Stimulated activated CD8-positive, alpha-beta memory T cell treated with anti-CD3 and anti-CD28 coated beads, Interleukin-7, amount 100 ng/mL, for 1 hour (primary cell): ENCODE measurements at places on chromosomes 3 and 15.

DNA sequence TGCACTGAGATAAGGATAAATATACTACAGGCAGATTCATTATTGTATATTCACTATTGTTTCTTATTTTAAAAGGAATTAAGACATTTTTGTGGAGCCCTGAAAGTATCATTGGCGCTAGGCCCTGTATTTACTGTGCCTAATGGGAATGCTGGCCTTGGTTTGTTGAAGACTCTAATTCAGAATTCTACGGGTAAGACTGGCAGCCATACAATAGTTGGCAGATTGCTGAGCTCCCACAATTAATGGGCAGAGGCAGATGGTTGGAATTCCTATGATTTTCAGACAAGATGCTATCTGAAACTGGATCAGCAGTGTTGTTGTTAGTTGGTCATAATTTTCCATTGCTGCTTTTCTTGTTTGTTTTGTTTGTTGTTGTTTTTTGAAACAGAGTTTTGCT lies 14.7 kb downstream of the PGBD4 start:
- no peak for DNase-seq

DNA sequence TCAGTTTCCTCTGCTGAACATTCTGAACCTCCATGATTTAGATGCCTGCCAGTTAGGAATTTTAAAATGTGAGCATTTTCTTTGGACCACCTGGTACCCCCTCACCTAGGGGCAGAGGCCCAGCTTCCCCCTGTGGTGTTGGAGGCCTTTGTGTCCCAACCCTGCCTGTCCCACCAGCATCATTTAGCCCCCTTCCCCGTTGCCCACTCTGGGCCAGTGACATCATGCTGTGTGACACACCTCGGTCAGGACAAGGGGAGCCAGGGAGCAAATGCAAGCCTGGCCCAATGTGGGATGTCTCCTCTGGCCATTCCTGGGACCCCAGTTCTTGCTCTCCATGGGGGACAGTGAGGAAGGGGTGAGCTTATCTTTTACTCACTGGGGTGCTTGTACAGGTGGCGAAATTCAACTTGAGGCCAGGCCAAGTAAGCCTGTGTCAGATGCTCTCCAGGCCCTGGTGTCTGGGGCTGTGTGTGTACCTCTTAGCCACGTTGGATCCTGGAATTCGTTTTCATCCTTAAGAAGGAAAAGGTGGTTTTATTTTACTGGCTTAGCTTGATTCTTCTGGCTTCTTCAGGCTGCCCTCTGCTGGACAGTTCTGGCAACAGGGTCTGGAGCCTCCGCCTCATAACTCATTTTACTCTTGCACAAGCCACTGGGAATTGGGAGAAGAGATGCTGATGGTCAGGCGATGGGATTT lies 49.7 kb upstream of the MYZAP start:
- DNase-seq, result no peak

GRCh38 chr15:65189102-65189740 lies 4.1 kb upstream of the CLPX start:
- no peak for DNase-seq

GRCh38 chr15:50415752-50416404 lies 8.3 kb upstream of the USP8 start:
- DNase-seq, result no peak

- DNase-seq, result no peak
Observed at GRCh38 chr3:15754047-15754446, 43.7 kb downstream of the ANKRD28 start.

DNA sequence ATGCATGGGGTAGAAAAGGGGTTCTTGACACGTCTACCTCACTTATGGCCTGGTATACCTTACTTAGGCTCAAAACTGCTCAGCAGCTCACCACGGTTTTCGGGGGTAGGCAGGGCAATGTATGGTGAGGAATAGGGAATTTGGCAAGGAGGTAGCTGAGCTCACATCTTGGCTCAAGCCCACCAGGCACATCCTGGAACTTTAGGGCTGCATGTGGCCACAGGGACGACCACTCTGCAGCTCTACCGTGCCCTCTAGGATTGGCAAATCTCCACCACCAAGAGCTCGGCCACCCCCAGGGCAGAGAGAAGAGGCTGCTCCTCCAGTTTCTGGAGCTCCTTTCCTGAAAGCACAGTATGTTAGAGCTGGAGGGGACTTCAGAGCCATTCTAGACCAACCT lies 69.7 kb downstream of the MRPL46 start:
- DNase-seq, result no peak

GRCh38 chr3:58038675-58039292 lies 30.6 kb downstream of the FLNB start:
- no peak for DNase-seq

DNA sequence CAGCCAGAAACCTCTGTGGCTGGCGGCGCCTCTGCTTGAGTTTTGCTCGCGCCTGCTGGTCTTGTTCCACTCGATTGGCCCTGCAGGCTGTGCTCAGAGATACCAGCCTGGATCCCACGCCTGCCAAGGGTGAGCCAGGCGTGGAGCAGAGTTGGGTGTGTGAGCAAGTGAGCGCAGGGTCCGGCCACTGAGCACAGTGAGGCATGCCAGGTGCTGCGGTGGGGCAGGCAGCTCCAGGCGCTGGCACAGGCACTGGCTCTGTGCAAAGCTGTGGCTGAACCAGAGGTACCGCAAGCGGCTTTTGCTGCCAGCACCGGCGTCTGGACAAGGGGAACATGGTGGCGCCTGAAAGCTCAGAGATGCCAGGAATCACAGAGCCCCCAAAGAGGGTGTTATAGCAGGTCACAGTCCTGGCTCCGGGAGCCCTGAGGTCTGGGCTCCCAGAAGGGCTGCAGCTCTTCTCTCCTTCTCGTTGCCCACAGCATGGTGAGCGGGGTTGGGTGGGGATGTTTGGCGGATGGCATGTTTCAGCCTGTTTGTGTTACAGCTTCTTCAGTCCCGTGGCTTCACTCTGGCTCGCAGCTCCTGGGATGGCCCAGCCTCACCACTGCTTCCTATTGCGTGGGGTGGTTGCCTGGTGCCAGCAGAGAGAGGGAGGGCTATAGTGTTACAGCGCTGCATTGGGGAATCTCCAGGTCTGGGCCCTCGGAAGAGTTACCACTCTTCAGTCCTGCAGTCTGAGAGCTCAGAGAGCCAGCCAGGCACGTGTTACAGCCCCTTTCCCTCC lies 73.9 kb downstream of the NR1D2 start:
- no peak for DNase-seq

DNA sequence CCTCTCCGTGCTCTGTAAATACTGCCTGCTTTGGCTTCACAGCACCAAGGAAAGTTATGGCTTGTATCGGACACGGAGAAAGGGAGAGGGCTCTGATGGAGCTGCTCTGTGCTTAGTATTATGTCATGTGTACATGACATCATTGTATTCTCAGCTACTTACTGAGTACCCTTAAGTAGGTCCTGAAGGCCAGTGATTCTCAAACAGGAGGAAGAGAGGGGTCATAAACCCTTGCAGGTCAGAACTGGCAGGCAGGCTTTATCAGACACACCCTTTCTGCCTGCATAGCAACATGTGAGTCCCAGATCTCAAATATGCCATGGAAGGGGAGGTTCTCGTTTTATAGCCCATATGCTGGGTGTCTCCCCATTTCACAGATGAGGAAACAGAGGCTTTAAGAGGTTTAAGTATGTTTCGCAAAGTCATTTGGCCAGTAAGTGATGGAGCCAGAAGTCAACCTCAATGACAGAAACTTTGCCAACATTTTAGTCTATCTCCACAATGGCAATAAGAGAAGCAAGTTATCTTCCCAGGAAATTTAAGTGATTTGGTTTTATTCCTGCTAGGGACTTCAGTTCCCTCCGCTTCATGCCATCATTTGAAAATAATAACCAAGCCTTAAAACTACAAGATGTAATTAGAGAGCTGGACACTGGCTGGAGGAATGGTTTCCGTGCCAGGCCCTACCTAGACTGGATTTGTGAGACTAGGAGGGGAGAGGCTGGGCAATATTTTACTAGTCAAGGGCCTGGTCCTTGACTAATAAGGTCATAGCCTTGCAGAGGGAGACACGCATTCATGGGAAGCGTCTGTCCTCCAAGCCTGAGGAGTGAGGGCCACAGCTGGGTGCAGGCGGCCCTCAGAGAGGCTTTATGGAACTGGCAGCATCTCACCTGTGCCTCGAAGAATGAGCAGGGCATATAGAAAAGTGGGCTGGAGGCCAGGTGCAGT lies 133.0 kb downstream of the XXYLT1 start:
- no peak for DNase-seq

GRCh38 chr3:113439606-113440005 lies 1.7 kb downstream of the CFAP44 start:
- no peak for DNase-seq

DNA sequence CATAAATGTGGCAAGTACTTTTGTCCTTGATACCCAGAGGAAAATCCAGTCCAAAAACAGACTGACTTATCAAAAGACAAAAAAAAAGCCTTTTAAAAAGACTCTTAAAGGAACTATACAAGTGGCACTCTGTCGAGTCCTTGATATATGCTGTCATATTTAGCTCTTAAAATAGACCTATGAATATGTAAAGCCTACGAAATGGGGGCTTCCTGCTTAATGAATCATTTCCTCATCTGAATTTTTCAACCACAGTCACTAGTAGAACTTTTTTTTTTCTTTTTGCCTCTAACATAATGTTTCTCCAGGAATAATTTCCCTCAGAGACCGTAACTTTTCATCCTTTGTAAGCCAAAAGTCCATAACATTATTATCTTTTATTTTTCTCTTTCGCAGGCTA lies 95.8 kb downstream of the P3H2 start:
- DNase-seq, result no peak

DNA sequence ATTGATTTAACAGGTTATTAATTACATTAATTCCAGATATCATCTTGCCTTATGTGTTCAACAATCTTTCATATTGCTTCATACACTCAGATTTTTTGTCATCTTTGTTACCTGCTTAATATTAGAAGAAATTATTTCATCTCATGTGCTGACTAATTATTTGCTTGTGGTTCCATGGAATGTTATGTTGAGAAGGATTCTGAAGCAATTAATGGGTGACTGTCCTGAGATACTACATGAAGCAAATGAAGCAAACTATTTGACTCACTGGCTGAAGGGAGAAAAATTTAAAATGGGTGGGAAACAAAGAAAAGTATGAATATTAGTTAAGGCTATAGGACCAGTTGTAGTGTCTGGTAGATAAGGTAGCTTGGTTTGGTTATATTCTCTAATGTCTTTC lies 443.8 kb upstream of the EPHA6 start:
- no peak for DNase-seq

DNA sequence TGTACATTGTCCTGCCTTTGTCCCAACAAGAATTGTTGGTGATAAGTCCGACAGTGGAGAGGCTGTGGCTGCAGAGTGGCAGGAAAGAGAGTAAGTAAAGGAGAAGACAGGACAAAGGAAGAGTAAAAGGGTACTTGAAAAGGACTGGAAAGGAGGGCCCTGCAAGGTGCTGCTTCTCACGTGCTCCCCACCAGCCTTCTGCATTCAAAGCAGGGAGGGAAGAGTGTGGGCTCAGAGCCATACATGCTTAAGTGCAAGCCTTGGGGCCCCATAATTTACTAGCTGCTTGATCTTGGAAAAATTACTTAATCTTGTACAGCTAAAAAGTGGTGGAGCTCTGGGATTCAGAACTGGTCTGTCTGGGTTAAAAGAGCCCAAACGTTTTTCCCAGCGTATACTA lies 29.9 kb downstream of the MME start:
- no peak for DNase-seq

- DNase-seq, result no peak
Observed at GRCh38 chr3:184037816-184038215, 6.3 kb downstream of the HTR3D start.

GRCh38 chr3:53846134-53846850 lies at the start of the genes CHDH and IL17RB:
Gene CHDH (minus strand): TSS chr3:53846419. CDS start chr3:53824008, 22,411 bp downstream.
Gene IL17RB (plus strand): TSS chr3:53846568. CDS start chr3:53846589, 21 bp downstream.
- DNase-seq, result no peak

GRCh38 chr3:15011174-15011573 lies 53.9 kb downstream of the MRPS25 start:
- no peak for DNase-seq

- DNase-seq, result no peak
Observed at GRCh38 chr3:167976516-167977361, 119.0 kb downstream of the GOLIM4 start.

- DNase-seq, result no peak
Observed at GRCh38 chr3:23836536-23837230, 30.9 kb downstream of the UBE2E1 start.

DNA sequence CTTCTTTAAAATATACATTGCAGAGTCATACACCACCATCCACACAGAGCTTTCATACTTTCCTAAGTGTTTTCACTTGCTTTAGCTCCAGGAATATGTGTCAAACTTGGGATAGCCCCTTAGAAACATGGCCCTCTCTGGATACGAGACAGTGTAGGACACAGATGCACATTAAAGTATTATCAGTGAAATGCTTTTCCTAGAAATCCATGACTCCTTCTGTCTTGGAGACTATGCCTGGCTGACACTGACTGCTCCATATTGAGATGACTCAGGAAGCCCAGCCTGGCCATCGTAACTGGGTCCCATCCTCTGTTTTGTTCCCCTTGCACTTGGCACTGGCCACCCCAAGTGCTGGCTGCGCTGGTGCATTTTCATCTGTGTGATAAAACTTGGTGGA lies 204.8 kb downstream of the PDZRN3 start:
- no peak for DNase-seq

DNA sequence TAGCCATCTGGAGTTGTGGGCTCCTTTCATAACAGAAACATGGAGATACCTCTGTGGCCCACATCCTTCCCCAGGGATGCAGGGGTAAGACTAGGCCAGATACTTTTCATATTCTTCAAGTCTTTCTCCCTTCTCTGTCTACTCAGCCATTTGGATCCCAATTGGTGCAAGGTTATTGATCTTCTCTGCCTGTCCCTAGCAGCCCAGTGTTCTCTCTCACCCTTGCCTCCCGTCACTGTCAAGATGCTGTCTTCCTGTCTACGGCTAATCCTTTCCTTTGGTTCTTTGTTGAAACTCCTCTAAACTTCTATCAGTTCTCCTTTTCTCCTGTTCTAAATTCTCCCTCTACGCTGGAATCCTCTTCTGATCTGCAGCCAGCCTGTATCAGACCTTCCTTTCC lies 51.3 kb downstream of the SENP2 start:
- DNase-seq, result no peak

- no peak for DNase-seq
Observed at GRCh38 chr3:150410311-150411105, 2.4 kb downstream of the TSC22D2 start.

DNA sequence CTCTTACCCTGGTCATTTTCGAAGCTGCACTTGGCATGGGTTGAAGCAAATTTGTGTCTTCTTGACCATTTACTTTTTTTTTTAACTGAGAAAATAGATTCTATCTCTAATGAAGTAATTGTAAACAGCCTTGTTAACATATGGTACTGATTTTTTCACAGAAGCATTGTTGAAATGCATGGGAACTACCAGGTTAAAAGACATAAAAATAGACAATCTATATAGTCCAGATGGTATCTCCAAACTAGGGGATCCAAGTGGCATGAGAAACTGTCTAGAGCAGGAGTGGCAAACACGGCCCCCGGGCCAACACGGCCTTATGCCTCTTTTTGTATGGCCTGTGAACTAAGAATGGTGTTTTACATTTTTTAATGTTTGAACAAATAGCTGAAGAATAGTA lies 41.9 kb downstream of the CACNA1D start:
- DNase-seq, result no peak

- DNase-seq, result no peak
Observed at GRCh38 chr15:92809880-92810361, 90.2 kb upstream of the CHD2 start.

GRCh38 chr3:177983320-177983719 lies 552.9 kb upstream of the KCNMB2 start:
- DNase-seq, result no peak

GRCh38 chr3:1600700-1601418 lies 497.8 kb upstream of the CNTN4 start:
- DNase-seq, result no peak

- no peak for DNase-seq
Observed at GRCh38 chr3:64082961-64083541, 59.8 kb upstream of the PSMD6 start.

- DNase-seq, result no peak
Observed at GRCh38 chr3:103075282-103075681, 640.5 kb downstream of the ZPLD1 start.
